Hindlimb muscle (tissue), 1 donor: ENCODE measurements at places on chromosomes 12 and 14.

GRCh38 chr12:27399074-27399473 lies 47.5 kb upstream of the SMCO2 start:
- no peak for DNase-seq

GRCh38 chr14:100305324-100306100 lies 732 bp downstream of the SLC25A29 start:
- DNase-seq, result no peak

DNA sequence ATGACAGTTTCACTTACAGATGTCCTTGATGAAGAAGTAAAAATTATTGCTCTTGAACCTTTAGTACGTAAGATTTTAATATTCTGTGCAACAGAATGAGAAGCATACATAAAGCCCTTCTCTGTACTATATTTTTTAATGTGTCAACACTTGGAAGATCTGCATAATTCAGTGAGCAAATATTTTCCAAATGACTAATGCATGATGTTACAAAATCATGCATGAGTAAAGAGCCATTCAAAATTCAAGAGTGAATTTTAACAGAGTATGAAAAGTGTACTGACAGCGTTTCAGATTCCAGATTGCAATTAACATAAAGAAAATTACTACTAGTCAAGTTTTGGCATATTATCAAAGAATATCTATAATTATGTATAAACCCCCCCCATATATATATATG lies 101.4 kb upstream of the BBS10 start:
- DNase-seq, result no peak

DNA sequence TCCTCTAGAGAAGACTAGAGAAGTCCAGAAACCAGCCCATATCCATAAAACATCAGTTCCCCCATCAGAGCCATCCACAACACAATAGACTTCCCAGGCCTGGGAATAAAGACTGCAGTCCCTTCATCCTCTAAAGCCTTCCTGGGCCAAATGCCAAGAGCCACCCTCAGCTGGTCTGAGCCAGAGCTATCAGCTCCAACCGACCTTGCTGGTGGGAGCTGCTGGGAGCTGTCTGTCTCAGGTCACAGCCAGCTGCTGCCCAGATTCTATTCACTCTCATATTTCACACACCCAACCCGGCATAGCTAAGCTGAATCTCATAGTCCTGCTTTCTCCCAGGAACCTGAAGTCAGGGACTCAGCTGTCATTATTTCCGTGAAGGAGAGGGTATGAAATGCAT lies 10.9 kb upstream of the TFCP2 start:
- DNase-seq, result peak; percentile 59

- no peak for DNase-seq
These were observed 389.3 kb upstream of the USP15 start for GRCh38 chr12:61870658-61871484.

- no peak for DNase-seq
These were observed 8.3 kb downstream of the MAP4K5 start for GRCh38 chr14:50524060-50524459.

GRCh38 chr12:43550831-43551271 lies 1.2 kb downstream of the ADAMTS20 start:
- DNase-seq, result peak; percentile 7

GRCh38 chr14:100138082-100138787 lies 21.2 kb downstream of the DEGS2 start:
- DNase-seq, result no peak
